ENCODE measurements at places on chromosomes 7 and 10.

DNA sequence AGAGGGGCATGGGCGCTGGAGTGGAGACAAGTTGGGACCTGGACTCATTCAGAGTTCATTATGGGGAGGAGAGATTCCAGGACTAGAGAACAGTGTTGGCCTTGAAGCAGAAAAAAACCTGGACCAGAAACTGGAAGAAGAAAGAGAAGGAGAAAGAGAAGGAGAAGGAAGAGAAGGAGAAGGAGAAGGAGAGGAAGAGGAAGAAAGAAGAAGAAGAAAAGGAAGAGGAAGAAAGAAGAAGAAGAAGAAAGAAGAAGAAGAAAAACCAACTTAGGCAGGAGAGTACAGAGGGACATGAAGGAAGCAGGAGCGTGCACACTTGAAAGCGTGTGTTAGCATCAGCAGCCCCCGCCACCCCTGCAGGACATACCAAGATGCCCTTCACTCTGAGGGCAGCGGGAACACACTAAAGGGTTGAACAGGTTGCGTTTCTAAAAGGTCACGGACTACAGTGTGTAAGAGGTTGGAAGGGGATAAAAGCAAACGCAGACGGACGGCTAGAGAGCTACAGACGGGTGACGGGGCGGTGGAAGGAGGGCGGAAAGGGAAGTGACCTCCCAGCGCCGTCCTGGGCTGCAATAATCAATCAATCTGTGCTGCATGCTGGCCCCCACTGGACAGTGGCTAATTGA is 95.3 kb downstream of the SEC61G start:
- DNase-seq, result no peak

DNA sequence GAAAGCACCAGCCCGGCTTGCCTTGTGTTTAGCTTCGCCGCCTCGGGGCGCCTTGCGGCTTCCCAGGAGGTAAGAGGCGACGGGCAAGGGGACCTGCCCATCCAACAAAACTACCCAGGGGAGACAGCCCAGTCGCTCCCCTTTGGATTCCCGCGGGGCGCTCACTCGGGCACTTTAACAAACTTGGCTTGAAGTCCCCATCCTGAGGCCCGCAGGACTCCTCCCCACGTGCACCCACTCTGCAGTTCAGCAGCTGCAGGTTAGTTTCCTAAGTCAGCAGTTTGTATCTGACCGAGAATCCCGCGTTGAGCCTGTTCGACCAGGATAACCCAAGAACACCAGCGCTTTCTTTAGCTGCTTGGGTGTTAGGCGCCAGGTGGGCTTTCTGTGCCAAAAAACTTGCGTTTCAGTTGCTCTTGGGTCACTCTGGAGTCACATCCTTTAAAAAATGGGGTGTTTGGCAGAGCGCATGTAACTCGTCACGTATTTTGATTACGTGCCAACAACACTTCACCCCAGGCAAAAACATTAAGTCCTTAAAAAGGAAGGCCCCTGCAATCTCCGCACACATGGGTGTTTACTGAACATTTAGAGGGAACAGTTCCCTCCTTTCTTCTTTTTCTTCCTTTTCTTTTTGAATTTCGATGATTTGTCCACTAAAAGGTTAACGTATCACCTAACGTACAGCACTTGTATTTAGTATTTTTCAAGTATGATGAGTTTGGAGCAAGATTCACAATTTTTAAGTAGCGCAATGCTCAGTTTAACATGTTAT is 876 bp downstream of the DNAH11 start:
- DNase-seq, result no peak

DNA sequence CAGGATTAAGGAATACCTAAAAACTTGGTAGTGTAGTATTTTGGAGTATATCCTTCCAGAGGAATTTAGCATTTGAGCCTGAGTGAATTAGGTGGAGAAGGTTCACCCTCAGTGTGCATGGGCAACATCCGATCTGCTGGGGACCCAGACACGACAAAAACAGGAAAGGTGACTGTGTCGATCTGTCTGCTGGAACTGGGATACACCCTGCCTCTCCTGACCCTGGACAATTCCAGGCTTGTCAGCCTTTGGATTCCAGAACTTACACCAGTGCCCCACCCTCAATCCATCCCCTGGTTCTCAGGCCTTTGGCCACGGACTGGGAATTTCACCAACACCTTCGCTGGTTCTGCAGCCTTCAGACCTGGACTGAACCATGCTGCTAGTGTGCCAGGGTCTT is 41.9 kb downstream of the PTPRE start:
- DNase-seq, result no peak

- no peak for DNase-seq
Measured at GRCh38 chr10:37442882-37443281, 317.5 kb downstream of the ANKRD30A start.

DNA sequence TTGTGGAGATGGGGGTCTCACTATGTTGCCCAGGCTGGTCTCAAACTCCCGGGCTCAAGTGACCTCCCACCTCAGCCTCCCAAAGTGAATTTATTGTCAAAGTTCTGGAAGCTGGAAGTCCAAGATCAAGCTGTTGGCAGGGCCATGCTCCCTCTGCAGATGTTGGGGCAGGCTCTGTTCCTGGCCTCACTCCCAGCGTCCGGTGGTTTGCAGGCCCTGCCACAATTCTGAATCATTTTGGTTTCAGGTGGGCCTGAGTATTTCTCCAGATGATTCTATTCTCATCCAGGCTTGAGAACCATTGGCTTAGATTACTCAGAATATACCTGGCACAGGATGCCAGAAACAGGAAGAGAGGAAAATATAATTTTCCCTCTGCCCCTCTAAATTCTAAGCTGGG is 737.4 kb downstream of the TNS3 start:
- peak; percentile 34 for DNase-seq

DNA sequence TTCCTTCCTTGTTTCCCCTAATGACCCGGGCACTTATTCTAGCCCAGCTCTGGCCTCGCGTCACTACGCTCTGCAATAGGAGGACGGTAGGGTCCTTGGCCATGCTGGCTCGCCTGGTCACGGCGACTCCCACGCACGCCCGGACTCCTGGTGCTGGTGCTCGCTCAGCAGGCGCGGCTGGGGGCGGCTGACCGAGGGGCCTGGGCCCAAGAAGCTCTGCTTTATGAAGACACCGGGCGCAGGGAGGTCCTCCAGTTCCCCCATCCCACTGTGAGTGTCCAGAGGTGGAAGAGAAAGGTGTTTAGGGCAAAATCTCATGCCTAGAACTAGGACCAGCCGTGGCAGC is 54.2 kb upstream of the ZNF32 start:
- DNase-seq, result no peak

Data from left hindlimb (tissue), 1 donor.